ENCODE measurements at places on chromosomes 2 and 18.

GRCh38 chr2:157922815-157923214 is 46.7 kb upstream of the ACVR1 start:
- DNase-seq, result peak; percentile 15

DNA sequence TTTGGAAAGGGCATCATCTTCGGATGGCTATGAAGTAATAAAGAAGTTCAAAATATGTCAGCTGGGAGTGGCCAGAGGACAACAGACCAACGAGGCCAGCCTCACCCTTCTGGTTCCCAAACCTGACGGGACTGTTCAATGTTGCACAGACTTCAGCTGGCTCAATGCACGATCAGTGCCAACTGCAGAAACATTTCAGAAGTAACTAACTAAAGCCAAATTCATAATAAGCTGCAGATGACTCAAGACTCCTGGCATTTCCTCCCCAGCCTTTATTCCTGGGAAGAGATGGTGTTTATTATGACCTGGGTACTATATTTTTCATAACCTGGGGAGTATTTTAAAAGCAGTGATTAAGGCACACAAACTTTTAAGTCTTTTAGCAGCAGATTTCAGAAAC is 3.8 kb upstream of the ATP6V1C2 start:
- DNase-seq, result peak; percentile 84

GRCh38 chr2:29042561-29043075 is 31.7 kb downstream of the PCARE start:
- DNase-seq, result no peak

- peak; percentile 82 for DNase-seq
Observed at GRCh38 chr2:35454966-35455638, 900.5 kb upstream of the CRIM1 start.

DNA sequence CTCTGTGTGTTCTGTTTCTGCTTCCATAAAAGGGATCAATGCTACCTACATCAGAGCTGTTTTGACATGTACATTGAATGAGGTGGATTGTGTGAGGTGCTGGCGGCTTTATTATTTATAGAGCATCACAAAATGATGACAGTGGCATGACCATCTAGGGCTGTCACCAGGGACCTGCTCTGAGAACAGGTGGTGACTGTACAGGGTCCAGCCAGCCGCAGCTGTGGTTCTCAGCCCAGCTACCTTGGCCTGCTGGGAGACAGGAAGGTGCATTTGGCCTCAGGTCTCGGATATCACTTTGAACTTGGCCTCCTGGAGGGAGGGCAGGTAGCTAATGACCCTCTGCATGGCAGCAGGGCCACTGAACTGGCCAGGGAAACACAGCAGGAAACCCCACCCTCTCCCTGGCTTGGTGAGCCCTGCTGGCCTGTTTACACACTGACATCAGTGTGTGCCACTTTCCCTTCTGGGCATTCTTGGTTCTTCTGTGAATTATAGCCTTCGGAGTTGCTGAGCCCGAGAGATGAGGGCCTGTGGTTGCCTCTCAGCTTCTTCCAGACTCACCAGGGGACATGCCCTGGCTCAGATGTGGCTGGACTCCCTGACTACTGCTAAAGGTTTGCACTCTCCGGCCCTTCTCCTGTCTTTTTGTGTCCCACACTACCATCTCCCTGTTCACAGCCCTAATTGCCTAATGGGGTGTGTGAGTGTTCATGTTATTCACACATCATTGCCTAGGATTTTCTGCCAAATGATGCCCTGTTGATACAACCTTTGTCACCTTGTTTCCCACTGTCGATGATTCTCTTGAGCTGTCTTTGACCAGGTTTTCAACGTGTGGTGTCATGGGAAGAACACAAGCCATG is 109.2 kb upstream of the RAB12 start:
- DNase-seq, result no peak

DNA sequence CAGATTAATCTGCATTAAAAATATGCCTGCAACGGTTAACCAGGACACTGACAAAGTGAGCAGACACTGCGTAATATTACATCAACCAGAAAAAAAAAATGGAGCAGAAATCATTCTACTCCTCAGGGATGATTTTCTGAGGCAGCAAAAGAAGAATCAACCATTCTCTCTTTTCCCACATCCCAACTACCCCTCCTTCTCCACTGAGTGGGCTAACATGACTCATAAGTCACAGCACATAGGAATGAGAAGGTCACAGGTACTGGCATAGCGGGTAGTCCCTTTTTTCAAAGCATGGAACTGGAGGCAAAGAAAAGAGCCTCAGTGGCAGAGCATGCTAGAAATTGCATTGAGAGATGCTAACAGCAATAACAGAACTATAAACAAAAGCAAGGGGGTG is 54.3 kb upstream of the TSPYL6 start:
- DNase-seq, result peak; percentile 57

- no peak for DNase-seq
Observed at GRCh38 chr2:63658176-63658968, 69.6 kb downstream of the MDH1 start.

DNA sequence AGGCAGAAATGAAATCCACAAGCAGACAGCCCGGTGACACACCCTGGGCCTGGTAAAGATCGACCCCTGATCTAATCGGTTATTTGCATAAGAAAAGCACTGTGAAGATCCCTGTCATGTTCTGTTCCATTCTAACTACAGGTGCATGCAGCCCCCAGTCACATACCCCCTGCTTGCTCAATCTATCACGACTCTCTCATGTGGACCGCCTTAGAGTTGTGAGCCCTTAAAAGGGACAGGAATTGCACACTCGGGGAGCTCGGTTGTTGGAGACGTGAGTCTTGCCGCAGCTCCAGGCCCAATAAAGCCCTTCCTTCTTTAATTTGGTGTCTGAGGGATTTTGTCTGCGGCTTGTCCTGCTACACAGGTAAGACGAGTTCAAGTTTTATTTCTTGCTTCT is 13.4 kb upstream of the IL1B start:
- DNase-seq, result no peak

GRCh38 chr2:230541934-230542380 is 126.0 kb downstream of the SP100 start:
- peak; percentile 59 for DNase-seq

DNA sequence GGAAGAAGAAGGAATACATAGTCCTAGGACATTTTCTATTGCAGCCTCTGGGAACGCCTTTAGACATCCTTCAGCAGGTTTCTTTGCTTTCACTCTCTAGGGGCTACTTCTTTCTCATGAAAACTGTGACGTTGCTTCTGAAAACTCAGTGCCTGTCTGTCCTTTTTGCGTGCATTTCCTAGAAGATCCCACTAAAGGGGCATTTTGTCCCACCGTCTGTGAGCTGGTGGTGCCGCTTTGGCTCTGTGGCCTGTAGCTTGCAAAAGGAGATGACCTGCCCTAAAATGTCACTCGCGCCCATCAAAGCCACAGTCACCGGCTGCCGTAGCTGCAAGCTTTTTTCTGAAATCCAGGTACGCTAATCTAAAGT is 579 bp downstream of the STAT4 start:
- DNase-seq, result no peak

Measured in HT1080 (cell line).